Activated T-cell treated with anti-CD3 and anti-CD28 coated beads, Interleukin-2, amount 50 U/mL, for 72 hours (primary cell): ENCODE measurements at places on chromosomes 16 and 17.

DNA sequence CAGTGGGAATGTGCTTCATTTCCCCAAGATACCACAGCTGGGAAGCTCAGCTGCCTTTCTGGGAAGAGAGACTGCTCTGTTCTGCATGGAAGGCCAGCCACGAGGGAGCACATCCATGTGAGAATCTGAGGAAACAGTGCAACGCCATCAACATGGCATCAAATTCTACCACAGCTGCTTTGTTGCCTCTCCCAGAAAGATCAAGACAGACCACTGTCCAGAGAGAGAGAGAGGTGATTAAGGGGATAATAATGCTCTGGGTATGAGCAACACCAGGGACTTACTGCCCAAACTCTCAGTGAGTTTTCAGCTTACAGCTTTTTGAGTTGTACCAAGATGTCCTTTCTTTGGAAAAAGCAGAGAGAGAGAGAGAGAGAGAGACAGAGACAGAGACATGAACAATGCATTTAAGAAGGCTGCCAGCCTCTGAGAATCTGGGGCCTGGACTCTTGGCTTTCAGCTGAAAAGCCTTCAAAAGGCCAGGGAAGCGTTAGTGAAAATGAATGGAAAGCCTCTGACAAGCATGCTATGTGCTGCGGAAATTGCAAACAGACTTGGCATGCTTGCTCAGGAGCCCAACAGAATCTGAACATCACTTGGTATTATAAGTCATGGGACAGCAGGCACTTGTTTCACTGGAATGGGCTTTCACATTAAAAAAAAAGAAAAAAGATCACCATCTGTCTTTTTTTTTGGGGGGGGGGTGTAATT lies 223.1 kb downstream of the MAP2K6 start:
- no peak for DNase-seq

DNA sequence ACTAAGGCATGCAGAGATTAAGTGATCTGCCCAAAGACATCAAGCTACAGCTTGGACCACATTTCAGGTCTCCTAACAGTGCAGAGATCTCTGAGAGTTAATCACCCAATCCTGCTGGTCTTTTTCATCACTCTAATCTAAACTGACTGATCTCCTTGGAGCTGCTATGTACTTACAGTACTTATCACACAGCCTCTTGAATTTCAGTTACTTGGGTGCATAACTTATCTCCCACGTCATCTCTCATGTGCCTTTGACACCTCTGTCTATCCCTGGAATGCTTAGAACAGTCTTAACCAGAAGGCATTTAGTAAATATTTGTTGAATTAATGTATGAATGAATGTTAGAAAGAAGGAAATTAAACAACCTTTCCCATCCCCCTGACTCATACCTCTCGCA lies 139.0 kb downstream of the SNX11 start:
- no peak for DNase-seq

GRCh38 chr16:72886346-72886974 lies 161.5 kb downstream of the ZFHX3 start:
- DNase-seq, result no peak

DNA sequence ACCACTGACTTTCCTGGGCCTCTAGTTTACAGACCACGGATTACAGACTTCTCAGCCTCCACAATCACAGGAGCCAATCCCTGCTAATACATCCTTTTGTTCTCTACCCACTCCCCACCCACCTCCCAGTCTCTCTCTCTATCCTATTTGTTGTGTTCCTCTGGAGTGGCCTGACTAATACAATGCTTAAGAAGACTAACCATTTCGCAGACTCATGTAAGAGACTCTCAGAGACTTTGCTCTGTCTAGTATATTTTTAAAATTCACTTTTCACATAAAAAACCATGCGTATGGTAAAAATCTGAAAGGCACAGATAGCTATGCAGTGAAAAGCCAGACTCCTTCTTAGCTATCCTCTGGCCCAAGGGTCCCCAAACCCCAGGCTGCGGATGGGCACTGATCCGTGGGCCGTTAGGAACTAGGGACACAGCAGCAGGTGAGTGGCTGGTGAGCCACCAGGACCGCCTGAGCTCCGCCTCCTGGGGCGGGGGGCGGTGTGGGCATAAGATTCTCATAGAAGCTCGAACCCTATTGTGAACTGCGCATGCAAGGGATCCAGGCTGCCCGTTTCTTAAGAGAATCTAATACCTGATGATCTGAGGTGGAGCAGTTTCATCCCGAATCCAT lies 7.6 kb downstream of the PIK3R6 start:
- DNase-seq, result no peak

- DNase-seq, result peak; percentile 6
Measured at GRCh38 chr16:73057291-73058210, 9.6 kb upstream of the ZFHX3 start.

- DNase-seq, result peak; percentile 11
Measured at GRCh38 chr17:30969989-30970830, 629 bp upstream of the RNF135 start.

GRCh38 chr17:71709946-71710345 lies 410.9 kb upstream of the SOX9 start:
- no peak for DNase-seq

GRCh38 chr17:73957564-73957963 lies 245.9 kb upstream of the RPL38 start:
- DNase-seq, result no peak

DNA sequence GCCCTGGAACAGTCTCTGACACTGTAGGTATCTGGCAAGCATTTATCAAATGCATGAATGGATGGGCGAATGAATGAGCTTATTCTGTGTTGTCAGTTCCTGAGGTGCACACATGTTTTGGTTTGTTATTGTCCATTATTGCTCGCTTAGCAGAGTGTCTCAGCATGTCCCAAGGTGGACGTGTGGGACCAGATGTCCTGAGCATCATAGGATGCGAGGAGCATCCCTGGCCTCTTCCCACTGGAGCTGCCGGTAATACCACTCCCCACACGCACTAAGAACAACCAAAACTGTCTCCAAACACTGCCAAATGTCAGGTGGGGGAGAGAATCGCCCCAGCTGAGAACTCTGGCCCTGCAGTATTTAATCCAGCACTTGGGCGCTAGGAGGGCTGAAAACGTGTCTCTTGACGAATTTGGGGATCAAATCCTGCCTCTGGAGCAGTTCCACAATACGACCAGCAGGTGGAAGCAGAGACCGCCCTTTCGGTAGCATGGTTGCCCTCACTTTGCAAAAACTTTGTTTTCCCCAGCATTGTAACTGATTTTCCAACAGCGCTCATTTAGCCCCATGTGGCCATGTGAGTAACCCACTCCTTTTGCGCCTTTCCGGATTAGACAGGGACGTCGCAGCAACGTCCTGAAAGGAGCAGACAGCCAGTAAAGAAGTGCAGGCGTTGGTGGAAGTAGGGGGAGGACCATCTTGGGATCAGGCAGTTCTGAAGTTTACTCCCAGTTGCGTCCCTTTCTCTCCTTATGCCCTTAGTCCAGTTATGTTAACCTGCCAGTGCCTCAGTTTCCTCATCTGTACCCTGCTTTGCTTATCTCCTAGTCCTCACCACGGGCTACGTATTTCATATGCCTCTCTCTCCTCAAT lies 22.7 kb downstream of the TMEM114 start:
- peak; percentile 80 for DNase-seq

DNA sequence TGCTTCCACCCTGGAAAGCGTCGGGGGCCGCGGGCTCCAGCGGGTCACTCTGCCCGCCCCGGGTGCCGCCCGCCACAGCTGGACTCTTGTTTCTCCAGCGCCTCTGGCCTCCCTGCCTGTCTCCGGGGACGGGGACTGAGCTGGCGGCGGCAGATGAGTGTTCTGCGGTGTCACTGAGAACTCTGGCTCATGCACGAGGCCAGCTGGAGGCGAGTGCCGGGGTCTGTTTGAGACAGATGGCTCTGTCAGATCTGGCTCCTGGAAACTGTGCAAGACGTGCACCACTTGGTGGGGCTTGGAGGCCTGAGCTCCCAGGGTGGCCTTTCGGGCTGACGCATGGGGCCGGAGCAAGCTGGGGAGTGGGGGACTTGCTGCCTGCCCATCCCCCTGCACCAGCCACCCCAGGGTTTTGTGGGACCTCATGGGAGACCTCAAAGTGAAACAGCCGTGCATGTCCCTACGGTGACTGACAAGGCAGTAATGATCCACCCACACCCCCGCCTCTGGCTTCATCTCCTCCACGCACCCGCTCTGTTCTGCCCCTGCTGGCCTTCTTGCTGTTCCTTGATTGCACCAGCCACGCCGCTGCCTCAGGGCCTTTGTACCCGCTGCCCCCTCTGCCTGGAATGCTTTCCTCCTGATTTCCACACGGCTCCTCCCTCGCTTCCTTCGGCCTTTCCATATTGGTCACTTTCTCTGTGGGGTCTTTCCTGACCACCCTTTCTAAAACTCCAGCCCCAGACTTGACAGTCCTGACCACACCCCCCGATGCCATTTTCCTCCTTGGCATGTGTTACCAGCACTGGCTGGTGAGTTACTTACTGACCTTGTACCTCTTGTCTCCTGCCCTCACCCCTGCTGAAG lies 174.9 kb upstream of the CIBAR2 start:
- DNase-seq, result no peak

DNA sequence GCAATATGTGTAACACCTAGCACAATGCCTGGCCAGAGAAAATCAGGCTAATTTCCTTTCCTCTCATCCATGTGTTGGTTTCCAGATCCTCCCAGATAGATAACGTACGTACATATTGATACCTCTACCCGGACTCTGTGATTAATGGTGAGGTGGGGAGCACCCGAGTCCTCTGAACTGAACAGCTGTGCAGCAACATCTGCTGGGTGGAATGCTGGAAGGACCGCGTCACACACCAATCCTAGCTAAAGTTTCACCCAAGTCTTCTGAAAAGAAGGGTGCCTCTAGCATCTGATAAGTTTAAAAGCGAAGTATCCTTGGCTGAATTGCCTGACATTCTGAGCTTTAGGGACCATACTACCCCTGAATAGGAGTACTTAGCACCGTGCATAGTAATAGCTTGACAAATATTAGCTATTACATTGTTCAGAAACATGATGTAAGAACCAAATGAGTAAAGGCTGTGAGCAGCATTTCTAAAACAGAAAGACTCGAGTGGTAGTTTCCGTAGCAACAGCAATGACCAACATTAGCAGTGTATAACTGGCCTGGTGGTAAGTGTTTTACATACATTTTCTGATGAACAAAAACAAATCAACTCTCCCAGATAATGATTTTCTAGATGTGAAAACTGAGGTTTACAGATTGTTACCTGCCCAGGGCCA lies 91.4 kb downstream of the SYCE1L start:
- DNase-seq, result no peak

DNA sequence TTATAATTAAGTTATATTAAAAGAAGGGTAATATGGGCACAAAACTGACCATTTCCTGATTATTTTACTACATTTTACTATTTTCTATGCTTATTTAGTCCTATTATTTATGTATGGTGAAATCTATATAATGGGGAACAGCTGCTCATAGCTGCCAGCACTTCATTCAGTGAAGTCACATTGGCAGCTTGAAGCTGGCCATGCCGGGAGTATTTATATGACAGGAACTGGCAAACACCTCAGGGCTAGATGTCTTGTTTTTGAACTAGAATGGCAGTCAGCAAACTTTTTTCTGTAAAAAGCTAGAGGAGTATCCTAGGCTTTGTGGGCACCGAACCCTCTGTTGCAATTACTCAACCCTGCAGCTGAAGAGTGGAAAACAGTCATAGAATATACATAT lies 104.1 kb downstream of the CDH13 start:
- no peak for DNase-seq

GRCh38 chr17:37109731-37110710 lies 161.3 kb downstream of the AATF start:
- no peak for DNase-seq
